ENCODE measurements at places on chromosomes 12 and 14. TPM values are rescaled to one million over a fixed set of nuclear protein-coding genes. Genes with fewer than 3 reads are reported as not detected.

DNA sequence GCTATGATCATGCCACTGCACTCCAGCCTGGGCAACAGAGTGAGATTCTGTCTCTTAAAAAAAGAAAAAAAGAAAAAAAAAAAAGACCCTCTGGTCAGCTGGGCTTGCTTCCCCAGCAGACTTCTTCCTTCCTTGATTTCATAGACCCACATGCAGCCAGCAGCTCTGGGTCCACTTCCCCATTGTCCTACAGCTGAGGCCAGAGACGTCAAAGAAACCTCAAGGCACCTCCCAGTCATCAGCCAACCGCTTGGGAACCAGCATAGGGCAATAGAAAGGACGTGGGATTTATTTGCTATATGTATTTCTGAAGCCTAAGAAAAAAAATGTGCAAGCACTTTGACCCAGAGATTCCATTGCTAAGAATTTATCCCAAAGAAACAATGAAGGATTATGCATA lies 35.4 kb upstream of the SPPL3 start:
- peaks cover 1% of the 10 kb centered on the region for H3K27me3 ChIP-seq
- no peak overlapping the region for H3K4me3 ChIP-seq
- H3K27ac ChIP-seq: no peak overlapping the region
- H3K36me3 ChIP-seq: no peaks in the 10 kb centered on the region
- H3K4me1 ChIP-seq: peaks cover 1% of the 10 kb centered on the region
- no peak for DNase-seq

DNA sequence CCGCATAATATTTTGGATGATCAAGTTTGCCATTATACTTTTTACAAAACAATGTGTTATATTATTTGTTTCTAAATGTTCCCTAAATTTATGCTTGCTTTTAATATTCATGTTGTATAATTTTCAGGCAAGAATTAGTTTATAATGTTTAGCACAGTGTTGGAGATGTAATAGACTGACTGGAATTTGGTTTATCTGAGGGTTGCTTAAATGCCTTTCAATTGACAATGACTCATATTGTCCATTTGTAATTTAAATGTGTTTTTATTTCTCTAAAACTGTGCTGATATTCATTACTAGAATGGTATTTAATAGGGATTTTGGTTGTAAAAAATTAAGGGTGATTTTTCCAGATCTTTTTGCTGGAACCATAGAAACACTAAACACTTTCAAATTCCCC lies 788.4 kb downstream of the SLC6A15 start:
- no peak overlapping the region for H3K27ac ChIP-seq
- DNase-seq: no peak
- no peaks in the 10 kb centered on the region for H3K36me3 ChIP-seq

DNA sequence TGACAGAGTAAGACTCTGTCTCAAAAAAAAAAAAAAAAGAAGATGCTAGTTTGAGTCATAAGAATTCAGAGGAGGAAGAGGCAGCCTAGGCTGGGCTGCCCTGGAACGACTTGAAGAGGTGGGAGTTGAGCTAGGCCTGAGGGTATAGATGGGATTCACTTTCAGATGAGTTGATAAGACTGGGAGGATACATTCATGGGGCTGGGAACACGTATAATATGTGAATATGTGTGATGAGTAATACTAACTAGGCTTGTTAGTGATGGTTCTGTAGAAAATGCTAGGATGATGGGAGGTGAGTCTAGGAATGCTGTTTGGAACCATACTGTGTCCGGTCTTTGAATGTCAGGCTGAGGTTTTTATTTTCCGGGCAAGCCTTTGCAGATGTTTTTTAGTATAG lies 9.0 kb downstream of the PLEKHA5 start:
- H3K4me3 ChIP-seq: no peak overlapping the region
- peaks cover 12% of the 10 kb centered on the region for H3K36me3 ChIP-seq
- peaks cover 2% of the 10 kb centered on the region for H3K4me1 ChIP-seq
- no peak overlapping the region for H3K27ac ChIP-seq

DNA sequence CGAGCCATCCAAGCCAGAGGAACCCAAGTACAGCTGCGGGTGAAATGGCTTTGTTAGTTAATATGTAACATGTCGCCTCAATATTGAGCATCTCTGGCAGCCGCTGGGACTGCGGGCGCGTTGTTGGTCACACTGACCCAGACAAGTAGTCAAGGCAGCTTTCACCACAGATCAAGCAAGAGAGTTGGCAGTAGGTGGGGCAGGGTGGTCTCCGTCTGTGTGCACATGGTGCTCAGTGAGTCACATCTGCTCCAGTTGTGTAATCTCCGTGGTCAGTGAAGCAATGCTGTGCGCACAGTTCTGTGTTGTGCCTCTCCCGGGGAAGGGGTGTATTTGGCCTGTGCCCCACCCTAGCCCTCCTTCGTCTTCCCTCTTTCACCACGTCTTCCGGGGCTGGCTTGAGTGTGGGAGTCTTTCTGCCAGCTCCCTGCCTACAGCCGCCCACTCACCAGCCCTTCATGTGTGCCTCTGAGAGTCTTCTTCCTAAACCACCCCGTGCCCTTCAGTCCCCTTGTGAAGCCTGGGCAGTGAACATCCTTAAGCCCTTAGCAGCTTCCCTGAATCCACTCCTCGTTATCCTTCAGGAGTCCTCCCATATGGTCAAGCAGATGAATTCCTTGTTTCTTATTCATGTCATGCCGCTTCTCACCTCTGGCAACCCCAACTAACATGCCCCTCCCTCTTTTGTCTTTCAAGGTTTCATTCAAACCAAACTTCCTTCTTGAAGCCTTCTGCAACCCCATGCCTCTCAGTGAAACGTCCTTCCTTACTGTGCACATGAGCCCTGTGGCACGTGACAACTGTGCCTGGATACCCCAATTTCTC lies 242.1 kb downstream of the CACNA1C start:
- no peak overlapping the region for H3K4me3 ChIP-seq
- DNase-seq: no peak
- no peak overlapping the region for H3K27ac ChIP-seq

GRCh38 chr14:95497561-95498011 lies 18.9 kb downstream of the SYNE3 start:
- H3K4me1 ChIP-seq: peaks cover 79% of the 10 kb centered on the region
- no peak overlapping the region for H3K27ac ChIP-seq

Gene CDCA3
- total RNA-seq: 96.5 TPM

Gene FZD10
- not detected for total RNA-seq

Gene TAS2R19
- total RNA-seq: 1.1 TPM

Gene BCL11B
- total RNA-seq: 81.7 TPM

All from activated CD4-positive, alpha-beta memory T cell treated with anti-CD3 and anti-CD28 coated beads, Interleukin-2, amount 10 ng/mL, durations not matched to agents 7 days and 5 days (primary cell).